Foreskin keratinocyte (primary cell): ENCODE measurements at places on chromosomes 7 and 10. TPM values are rescaled to one million over a fixed set of nuclear protein-coding genes. Genes with fewer than 3 reads are reported as not detected.

Gene FAM180A
- 1.3 and 2.6 TPM in 2 replicates for total RNA-seq

DNA sequence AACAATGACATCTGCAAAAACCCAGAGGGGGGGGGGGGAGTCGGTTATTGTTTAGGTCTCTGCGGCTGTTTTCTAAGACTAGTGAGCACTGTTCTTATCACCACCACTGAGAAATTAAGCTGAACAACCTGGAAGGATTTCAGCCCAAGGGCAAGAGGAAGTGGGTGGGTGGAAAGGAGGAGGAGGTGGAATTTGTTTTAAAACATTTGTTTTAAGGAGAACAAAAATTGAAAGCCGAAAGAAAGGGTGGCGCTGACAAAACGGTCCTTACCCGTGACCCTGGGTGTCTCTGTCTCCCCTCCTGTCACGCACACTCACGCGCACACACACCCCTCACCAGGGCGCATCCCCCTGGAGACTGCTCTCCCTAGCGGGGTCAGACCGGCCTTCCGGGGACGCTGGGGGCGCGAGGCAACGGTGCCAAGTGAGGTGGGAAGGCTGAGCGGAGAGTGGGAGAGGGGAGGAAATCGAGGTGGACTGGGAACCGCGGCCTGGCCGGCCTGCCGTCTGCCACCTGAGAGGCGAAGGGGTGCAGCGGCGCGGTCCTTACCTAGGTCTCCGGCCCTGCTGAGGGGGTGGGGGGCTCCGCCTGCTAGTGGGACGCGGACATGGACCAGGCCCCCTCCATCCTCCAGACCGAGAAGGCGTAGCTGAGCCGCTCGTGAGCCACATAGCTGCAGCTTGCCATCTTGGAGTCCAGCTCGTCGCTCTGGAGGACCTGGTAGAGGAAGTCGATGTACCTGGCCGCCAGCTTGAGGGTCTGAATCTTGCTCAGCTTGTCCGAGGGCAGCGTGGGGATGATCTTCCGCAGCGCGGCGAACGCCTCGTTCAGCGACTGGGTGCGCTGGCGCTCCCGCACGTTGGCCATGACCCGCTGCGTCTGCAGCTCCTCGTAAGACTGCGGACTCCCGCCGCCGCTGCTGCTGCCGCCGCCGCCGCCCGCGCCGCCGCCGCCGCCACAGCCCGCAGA lies 1.0 kb downstream of the TWIST1 start:
- DNase-seq: peak; percentile 38

DNA sequence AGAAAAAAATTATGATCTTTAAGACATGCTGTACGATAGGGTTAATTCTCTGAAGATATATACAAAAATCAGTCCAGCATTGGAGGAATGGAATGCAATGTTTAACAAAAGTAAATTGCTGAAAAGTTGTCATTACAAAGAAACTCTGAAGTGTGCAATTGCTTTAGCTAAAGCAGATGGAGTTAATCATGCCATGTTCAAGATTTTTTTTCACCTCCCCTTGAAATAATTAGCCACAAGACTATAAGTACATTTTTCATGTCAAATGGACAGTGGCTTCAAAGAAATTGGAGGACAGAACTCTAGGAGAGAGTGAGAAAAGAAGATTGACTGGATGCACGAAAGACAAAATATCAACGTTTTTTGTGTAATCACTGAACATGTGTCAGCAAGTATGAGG lies 63.1 kb upstream of the MEOX2 start:
- no peak for DNase-seq

DNA sequence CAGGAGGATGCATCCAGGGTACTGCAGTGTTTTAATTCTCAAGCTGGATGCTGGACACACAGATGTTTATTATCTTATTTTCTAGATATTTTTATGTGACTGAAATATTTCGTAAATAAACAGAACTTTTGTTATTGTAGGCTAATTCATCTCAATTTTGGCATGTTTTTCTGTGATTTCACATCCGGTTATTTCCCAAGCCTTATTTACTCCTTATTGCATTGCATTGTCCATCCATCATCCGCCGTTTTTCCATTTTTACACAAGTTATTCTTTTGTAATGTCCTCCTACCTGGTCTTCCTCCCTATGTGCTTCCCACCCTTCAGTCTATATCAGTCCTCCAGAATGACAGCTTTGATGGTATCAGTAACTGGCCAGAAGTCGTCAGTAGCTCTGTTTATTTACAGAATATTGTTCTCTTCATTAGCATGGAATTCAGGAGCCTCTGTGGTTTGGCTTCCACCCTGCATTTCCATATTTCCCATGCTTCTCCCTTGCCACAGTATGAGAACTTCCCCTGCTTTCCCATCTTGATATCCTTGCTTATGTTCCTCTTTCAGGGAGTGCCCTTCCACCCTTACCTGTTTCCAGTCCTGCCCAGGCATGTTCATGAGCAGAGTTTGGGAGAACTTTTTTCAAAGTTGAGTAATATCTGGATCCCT lies 16.1 kb downstream of the GNAI1 start:
- DNase-seq: peak; percentile 98

DNA sequence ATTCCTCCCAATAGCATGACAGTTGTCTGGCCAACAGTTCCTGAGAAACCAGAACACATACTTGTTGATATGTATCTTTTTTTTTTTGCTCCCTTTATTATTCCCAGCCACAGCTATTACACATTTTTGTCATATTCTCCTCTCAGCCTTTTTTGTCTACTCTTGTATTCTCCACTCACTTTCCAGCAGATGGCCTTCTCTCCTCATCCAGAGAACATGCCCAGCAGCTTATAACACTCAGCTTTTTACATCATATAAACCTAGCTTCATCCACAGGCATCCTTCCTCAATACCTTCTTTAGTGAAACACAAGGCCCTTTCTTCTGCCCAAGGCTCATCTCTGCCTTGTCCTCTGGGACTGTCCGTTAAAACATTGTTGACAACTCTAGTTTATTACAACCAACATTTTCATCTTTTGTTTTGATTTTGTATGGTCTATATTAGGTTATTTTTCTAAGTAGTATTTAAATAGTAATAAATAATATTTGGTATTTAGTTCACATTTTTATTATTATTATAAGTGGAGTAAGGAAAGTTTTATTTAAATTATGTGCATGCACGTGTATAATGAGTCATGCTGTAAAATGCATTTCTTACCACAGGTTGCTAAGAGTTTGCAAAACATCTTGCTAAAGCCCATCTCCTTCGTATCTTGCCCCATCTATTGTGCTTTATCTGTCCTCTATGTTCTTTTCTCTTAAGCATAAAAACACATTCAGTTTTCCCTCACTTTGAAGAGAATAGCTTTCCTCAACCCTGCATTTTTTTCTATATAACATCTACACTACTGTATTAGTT lies 101.5 kb downstream of the ORC5 start:
- peak; percentile 17 for DNase-seq

DNA sequence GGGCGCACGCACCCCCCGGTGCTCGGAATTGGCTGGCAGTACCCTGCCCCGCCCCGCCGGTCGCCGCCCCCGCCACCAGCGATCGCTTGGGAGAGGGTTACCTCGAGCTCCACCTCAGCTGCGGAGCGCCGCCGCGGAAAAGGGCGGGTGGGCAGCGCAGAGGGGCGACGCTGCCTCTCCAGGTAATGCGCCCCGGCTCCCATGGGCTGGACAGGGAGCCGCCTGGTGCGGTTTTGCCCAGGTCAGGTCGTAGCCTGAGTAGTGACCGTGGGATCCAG lies 1.3 kb downstream of the PFKFB3 start:
- DNase-seq: peak; percentile 68

DNA sequence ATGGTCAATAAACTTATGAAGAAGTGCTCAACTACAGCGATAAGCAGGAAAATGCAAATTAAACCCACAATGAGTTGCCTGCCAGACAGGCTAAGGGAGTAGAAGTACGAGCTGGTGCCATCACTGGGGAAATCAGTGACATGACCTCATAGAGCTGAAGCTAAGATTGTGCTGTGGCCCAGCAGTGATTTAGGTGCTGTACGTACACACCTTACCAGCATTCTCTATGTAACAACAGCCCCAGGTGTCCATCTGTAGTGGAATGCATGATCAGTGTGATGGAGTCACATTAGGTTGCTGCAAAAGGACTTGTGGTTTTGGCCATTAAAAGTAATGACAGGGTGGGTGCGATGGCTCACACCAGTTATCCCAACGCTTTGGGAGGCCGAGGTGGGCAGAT lies 5.7 kb upstream of the TECPR1 start:
- no peak for DNase-seq
